Effector memory CD8-positive, alpha-beta T cell (primary cell): ENCODE measurements at places on chromosomes 7 and 10.

- DNase-seq, result no peak
Observed at GRCh38 chr7:73359746-73360375, 31.9 kb downstream of the FKBP6 start.

DNA sequence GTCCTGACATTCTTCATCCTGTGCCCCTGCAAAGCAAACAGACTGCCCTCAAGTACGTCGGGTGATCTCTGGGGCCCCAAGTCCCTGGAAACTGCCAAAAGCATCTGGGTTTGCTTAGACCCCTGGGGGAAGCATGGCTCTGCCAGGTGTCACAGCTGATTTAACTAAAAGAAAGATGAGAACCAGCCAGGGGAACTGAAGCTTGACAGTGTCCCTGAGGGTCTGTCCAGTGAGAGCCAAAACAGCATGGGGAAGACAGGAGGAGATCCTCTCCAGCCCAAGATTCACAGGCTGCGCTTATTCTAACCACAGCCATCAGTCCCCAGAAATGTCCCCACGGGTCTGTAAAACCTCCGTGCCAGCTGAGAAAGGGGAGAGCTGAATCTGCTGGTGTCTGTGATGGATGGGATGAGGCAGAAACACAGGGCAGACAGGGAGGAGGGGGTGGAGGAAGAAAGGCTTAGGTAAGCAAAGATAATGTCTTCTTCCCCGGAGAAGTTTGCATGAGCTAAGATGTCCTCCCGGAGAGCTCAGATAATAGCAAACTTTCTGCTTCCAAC is 21.3 kb downstream of the CCDC3 start:
- DNase-seq, result no peak

DNA sequence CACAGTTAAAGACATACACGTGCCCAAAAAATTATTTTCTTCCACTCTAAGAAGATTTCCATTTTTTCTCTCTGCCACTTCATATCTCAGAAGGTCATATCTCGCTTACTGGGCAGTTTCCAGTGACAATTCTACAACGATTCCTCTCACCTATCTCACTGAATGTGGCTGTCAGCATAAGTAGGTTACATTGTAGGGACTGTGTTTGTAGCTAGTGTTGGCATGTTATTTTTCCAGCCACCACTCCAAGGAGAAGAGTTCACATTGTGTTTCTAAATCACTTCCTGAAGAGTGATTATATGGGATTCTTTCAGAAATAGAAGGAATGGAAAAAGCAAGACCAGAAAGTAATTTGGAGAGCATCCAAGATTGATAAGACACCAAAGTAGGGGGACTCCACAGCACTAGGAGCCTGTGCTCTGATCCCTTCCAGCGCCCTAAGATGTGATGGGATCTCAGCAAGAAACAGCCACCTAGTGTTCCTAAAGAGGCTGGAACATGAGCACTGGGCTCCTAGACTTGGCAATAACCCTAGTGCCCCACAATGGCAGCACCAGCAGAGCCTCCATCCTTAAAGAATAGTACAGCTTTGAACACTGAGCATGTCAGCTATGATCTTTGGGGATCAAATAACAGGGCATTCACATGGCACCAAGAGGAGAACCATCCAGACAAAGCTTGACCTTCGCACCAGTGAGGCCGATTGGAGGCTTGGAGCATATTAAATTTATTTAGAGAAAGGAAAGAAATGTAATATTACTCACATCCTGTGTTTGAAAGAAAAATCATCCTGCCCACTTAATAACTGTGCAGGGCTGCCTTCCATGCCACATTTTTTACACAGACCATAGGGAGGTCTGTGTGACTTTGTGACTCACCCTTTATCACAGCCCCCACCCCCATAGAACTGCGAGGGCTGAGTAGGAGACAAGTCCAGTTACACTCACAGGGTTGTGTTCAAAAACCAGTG is 51.8 kb downstream of the CAV1 start:
- no peak for DNase-seq

- DNase-seq, result no peak
Observed at GRCh38 chr7:28920424-28920823, 37.7 kb downstream of the TRIL start.

GRCh38 chr7:88437132-88437531 is 130.4 kb upstream of the STEAP4 start:
- DNase-seq, result no peak

DNA sequence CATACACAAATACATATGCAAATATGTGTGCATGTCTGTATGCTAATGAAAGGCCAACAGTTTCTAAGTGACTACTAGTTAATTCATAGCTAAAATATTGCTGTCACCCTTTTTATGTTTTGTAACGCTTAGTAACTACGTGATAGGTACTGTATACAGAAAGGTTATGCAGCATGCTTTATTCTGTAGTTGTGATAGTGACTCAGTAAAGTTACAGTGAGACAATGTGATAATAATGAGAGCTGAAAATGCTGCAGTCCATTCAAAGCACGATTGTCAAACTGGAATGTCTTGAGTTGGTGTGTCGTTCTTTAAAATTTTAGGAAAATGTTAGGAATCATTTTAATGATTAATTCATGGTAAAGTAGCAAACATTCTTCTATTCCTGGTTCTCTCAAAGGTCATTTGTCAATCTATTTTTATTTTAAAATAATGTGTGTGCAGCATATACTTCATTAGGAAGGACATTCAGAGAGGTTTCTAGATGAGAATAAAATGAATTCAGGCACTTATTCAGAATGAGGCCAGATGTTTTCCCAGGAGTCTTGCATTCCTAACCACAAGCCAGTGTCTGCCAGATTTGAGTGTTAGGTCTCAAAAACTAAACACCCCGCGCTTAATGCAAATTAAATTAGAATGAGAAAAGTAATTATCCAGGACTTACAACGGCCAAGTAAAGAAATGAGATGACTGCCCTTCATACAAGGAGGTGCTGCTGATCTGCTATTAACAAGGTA is 408.8 kb upstream of the FZD8 start:
- no peak for DNase-seq

DNA sequence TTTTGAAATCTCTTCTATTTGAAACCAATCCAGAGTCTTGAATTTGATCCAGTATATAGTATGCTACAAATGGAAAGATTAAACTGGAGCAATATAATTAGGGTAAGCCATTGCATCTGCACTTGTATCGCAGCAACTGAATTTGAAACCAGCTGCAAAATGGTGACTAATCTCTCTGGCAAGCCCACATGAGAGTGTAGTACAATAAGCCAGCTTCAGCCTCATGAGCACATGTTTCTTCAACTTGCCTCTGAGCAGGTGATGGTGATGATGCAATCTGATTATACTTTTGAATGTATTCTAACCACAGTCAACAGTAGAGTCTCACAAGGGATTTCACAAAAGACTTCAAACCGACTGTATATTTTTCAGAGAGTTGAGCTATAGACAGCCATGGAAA is 829 bp upstream of the RPA3 start:
- peak; percentile 3 for DNase-seq

- DNase-seq, result no peak
Observed at GRCh38 chr10:93921338-93921737, 27.6 kb downstream of the SLC35G1 start.

- no peak for DNase-seq
Observed at GRCh38 chr10:24168258-24169170, 40.4 kb upstream of the KIAA1217 start.

GRCh38 chr10:47412869-47413268 is 28.8 kb upstream of the ZNF488 start:
- DNase-seq, result no peak

GRCh38 chr7:7662527-7662926 is 22.0 kb downstream of the UMAD1 start:
- DNase-seq, result no peak

DNA sequence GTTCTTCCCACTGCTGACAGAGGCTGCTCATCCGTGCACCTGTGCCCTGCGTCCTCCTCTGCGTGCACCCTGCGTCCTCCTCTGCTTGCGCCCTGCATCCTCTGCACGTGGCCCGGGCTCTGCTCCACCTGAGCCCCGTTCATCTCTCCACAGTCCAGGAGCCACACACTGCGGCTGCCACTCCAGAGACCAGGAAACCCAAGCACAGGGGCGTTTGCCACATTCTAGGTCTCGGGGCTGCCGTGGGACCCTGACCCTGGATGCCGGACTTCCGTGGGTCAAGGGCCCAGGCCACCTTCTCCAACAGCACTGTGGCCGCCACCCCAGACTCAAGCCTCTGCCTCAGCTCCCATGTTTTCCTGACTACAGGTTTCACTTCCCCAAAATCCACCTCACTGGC is 460.4 kb downstream of the PTPRN2 start:
- DNase-seq, result no peak

DNA sequence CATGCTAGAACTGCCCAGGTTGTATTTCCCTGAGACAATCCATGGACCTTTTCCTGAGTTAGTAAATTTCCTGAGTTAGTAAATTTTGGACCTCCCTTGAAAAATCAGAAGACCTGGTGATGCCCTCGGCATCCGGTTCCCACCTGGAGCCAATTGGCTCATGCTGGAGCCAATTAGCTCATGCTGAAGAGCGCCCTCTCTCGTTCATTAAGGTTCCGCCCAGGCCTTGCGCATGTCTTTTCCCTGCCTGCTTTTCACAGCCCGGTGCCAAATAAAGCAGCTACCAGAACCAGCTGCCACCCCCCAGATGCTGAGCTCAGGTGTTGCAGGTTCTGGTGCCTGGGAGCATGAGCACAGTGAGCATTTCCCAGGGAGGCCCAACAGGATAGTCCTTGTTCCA is 96.2 kb downstream of the APBB1IP start:
- no peak for DNase-seq

DNA sequence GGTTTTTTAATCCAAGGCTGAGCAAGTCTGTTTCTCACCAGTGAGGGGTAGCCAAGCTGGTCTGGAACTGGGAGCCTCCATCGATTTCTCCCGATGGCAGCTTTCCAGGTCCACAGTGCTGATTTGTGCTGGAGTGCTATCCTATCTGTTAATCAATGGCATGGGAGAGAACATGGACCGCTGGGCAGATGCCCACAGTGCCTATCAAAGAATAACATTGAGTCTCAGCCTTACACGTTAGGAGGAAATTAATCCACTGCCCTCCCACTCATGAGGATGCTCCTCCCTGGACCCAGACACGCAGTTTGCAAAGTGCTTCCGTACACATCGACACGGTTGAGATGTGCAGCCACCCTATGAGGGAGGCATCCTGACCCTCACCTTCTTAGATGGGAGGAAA is 36.0 kb upstream of the CUX1 start:
- DNase-seq, result no peak

DNA sequence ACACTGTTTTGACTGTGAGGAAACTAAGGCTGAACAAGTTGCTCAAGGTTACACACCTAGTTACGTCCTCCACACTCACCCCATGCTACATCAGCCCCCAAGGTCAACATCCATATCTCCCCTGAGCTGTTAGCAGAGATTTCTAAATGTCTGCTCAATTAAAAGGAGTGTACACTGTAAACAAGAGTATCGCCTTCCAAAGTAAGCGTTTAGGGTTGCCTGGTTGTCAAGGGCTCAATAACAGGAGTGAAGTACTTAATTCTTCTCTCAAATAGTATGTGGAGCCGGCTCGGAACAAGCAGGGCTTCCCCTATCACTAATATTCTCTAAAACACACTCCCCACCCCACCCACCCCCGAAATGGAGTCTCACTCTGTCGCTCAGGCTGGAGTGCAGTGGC is 412.8 kb upstream of the GALNT17 start:
- no peak for DNase-seq

- DNase-seq, result no peak
Observed at GRCh38 chr10:94218493-94219183, 144.1 kb downstream of the NOC3L start.

DNA sequence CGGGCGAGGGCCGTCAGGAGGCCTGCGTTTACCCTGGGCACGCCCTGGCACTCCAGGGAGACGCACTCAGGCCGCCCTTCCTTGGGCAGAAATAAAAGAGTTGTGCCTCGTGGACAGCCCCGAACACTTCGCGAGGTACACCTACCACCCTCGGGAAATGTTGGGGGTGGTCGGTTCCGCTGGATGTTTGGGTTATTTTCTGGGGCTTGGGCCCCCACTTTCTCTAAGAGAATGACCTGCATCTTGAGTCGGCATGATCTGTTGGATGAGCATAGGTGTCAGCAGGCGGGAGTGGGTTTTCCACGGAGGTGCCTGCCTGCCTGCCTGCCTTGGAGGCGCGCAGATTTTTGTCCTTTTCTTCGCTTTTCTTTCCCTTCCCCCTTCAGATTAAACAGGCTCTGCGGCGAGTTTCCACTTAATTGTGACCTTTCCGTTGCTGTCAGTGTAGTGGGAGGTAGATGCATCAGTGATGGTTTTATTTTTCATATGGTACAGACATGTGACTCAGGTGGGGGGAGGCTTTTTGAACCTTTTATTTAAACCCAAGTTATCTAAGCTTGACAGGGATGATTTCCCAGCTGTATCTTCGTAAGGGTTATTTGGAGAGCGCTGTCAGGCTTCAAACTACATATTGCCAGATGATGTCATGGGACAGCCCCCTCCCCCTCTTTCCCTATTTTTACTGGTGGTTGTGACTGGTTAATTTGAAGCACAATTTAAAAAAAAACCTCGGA is 661 bp downstream of the HECTD2 start:
- no peak for DNase-seq

DNA sequence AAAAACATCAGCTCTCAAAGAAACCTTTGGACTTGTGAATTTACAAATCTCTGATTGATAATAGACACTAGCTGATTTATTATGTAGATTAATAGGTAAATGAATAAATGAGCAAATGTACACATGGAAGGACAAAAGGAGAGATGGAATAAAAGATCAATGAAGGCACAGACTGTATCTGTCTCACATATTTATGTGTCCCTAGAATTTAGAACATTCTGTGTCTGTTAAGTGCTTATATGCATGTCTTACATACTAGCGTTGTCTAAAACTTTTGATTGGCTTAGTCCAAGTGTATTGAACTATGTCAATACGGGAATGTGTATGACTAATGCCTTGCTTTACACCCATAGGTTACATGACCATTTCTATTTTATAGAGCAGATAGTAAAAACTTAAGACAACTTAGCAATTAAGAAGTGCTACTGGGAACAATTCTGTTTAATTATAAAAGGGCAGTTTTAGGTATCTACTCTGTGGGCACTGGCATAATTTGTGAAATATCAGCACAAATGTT is 140.3 kb downstream of the PLXDC2 start:
- no peak for DNase-seq

GRCh38 chr7:12647364-12648219 is 39.8 kb upstream of the ARL4A start:
- DNase-seq, result no peak

DNA sequence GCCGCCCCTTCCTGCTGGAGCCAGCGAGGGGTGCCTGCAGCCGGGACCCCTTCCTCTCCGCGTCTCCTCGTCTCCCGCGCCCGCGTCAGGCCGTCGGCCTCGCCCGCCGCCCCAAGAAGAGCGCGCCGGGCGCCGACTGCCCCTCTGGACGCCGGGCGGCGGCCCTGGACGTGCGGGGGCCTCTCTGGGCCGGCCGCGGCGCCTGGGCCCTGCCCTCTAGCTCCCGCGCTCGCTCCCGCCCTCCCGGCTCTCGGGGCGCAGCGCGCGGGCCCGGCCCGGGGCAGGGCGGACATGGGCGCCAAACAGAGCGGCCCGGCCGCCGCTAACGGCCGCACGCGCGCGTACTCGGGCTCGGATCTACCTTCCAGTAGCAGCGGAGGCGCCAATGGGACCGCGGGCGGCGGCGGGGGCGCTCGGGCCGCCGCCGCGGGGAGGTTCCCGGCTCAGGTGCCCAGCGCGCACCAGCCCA is 704 bp downstream of the ZNRF2 start:
- DNase-seq, result no peak
